Mammary epithelial cell (primary cell): ENCODE measurements at places on chromosomes 6 and 20. TPM values are rescaled to one million over a fixed set of nuclear protein-coding genes. Genes with fewer than 3 reads are reported as not detected.

DNA sequence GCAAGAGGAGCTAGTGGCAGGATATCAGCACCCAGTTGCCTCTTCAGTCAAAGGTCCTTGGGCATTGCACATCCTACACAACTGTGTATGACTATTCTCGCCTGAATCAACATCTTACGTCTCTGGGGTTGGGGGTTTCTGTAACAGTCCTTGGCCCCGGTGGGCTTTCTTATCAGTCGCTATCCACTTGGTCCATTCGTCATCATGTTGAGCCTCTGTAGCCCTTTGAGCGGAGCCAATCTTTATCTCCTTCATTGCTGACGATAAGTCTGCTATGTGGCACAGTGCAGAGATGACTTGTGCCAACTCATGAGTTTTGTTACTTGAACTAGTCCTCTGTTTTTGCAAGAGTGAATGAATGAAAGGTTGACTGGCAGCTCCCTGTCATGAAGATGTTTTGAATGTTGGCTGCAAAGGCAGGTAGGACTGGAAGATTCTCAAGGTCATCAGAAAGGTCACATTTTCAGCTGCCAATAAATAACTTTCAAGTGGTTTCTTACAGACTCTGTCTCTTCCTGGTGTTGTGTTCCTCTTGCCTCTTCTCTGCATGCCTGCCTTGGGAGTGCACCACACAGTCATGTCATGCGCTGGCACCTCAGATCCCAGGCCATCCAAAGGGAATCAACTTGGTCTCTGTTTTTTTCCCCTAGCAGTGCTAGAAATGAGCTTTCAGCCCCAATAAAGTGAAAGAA, 238.9 kb downstream of the SLC24A3 start:
- DNase-seq = no peak

GRCh38 chr6:137780447-137781034, 86.5 kb upstream of the TNFAIP3 start:
- DNase-seq = no peak

DNA sequence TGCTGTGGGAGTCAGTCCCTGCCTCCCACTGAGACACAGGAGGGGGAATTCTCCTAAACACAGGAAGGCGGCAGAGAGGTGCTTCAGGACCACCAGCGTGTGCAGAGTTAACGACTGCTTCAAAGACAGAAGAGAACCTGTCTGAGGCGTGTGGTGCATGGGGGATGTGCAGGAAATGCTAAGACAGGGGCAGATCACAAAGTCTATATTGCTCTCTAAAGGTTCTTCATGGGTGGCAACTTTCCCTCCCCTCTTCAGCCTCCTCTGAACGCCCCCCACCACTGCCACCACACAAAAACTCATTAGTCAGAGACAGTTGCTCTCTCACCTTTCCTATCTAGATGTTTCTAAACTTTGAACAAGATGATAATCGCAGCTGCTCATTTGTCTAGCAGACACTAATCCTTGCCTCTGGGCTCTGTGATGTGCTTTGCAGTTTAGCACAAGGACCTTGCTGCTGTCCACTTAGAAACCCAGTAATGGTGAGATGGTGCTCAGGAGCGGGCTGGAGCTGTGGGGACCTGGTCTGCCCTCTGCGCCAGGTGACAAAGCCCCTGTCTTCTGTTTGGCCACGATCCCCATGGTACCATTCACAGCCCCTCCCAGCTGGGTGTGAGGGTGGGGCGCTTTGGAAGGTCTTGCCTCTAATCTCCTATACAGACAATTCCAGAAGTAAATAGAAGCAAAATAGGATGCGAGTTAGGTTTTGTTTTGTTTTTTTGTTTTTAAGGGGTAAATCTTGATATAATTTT, 219.6 kb downstream of the NRN1 start:
- DNase-seq = no peak

DNA sequence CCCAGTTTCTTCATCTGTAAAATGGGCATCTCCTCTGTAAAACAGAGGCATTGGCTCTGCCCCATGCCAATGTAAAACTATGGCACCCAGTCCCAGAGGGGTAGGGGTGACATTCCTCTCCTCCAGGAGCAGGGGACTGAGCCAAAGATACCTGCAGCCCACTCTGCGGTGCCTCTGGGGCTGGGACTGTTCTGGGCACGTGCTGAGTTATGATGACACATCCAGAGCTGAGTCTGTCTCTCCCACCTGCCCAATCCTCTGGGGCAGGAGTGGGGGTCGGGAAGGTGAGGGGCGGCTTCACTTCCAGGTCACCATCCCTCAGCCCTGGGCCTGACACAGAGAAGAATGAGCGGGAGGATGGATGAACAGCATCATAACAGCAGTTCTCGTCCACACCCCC, 29.9 kb downstream of the AAR2 start:
- no peak for DNase-seq

GRCh38 chr6:123203928-123204327, 207.9 kb downstream of the CLVS2 start:
- DNase-seq = no peak

DNA sequence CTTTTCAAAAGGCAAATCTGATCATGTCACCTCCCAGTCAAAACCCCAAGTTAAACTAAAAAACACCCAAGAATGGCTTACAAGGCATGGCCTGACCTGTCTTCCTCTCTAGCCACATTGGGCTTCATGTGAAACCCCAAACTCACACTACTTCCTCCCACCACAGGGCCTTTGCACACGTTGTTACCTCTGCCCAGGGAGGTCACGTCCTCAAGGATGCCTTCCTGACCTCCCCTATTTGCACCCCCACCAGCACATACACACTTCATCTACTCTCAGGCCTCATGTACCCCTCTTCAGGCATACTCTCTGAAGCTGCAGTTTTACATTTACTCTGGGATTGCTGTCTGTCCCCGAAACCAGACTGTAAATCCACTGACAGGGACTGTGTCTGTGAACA, 6.1 kb downstream of the EZR start:
- DNase-seq = no peak

- no peak for DNase-seq
Measured at GRCh38 chr6:63816982-63817436, 181.4 kb downstream of the PHF3 start.

DNA sequence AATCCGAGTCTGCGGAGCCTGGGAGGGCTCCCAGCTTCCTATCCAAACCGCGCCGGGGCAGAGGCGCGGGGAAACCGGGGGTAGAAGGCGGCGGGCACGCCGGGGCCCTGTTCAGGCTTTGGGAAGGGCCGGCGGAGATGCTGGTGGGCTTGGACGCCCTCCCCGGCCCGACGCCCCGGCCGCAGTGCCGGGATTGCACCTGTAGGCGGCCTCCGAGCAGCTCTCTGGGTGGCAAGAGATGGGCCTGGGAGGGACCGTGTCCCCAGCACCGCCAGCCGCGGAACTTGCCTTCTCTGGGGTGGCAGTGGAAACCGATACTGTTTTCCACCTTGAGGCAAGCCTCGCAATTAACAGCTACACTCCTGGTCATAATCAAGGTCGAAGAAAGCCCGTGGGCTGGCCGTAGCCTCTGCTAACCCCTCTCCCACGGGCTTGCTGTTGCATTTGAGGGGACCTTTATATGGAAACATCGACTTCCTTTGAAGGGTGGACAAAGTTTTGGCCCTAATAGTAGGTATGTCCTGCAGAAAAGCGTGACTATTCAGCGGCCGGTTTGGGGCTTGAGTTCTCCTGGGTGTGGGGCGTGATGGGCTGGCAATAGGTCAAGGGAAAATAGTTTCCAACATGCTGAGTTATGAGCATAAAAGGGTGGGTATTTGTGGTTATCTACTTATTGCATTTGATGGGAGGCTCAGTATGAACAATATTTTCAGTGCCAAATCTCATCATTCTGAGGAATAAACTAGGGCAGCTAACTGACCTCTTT, 1.1 kb upstream of the JAG1 start:
- peak; percentile 69 for DNase-seq

GRCh38 chr20:57897156-57897874, 187.5 kb upstream of the PMEPA1 start:
- DNase-seq = no peak

GRCh38 chr20:36761125-36761524, 12.4 kb downstream of the DSN1 start:
- no peak for DNase-seq

DNA sequence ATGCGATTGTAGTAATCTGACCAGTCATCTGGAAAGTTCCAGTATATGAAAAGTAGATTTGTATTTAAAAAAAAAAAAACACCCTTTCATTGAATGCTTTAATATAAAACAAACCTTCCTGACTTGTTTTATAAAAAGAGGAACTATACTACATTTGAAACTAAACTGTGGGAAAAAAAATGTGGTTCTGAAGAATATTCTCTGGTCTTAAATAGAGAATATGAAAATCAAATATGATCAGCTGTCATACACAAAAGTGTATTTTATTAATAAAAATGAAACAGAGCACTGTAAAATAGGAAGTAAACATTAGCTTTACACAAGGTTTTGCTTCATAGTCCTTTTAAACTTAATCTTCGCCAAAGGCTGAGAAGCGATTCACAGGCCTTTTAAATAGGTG, 25.3 kb upstream of the CD83 start:
- DNase-seq = no peak

DNA sequence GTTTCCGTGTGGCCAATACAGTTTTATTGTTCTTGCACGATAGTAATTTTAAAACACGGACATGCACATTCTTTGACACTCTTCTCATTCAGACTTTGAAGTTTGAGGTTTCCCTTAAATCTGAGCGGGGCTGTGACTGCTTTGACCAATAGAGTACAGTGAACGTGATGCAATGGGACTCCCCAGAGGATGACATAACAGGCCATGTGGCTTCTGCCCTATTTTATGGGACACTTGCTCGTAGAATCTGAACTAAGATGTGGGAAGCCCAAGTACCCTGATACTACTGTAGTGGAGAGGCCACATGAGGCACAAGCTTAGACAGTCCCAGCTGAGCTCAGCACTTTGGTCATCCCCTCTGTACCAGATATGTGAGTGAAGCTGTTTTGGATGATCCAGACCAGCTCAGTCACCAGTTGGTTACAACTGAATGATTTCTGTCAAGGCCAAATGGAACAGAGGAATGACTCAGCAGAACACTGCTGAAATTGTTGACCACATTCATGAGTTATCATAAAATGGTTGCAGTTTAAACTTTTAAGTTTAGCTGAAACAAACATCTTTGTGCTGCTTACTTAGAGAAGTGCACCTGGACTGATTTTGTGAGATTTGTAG, 279.4 kb downstream of the RFPL4B start:
- peak; percentile 39 for DNase-seq

- no peak for DNase-seq
Measured at GRCh38 chr20:22403632-22404361, 180.6 kb downstream of the FOXA2 start.

GRCh38 chr6:131924881-131925474, 26.2 kb downstream of the CCN2 start:
- peak; percentile 37 for DNase-seq

GRCh38 chr20:25848222-25848621, 151.6 kb upstream of the ZNF337 start:
- no peak for DNase-seq

The SERAC1 gene
- total RNA-seq = 24.2 TPM

The VPS16 gene
- total RNA-seq = 28.5 TPM

The DOK5 gene
- total RNA-seq = 0.17 TPM

The CRISP3 gene
- not detected in 2 replicates for total RNA-seq

The SNAI1 gene
- not detected for total RNA-seq
